ENCODE measurements at places on chromosomes 7 and 10.

DNA sequence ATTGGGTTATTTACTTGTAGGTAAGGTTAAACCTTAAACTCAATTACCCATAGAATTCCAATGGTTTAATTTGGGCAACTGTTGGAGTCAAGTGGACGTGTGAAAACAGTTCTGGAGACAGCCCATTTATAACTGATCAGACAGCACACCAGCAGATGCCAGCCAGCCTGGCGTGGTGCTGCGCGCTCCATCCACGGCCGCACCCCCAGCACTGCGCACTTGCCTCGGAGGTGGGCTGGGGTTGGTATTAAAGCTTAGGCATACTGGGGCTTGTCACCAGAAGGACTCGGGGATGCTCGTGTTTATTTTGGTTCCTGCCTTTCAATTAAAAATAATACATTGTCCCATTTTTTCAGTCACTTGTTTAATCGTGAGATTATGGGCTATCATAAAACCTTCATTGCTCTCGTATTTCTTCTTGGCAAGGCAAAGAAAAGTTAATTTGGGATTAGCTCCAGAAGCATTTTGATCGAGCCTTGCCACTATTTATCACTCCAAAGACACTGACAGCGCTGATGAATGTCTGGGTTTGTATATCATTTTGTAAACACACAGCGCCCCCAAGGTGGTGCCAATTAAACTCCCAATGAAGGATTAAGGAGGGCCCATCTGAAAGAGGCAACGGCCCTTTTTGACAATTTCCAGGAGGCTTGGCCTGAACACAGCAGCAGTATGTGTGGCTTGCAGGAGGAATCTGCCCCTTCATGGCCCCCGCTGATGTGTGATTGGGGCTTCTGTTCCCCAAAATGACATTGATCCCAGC, 204.5 kb upstream of the CXCL12 start:
- DNase-seq, result no peak

GRCh38 chr7:91375378-91375777, 111.1 kb downstream of the FZD1 start:
- no peak for DNase-seq

GRCh38 chr7:117067340-117067739, 114.0 kb downstream of the ST7 start:
- DNase-seq, result no peak

DNA sequence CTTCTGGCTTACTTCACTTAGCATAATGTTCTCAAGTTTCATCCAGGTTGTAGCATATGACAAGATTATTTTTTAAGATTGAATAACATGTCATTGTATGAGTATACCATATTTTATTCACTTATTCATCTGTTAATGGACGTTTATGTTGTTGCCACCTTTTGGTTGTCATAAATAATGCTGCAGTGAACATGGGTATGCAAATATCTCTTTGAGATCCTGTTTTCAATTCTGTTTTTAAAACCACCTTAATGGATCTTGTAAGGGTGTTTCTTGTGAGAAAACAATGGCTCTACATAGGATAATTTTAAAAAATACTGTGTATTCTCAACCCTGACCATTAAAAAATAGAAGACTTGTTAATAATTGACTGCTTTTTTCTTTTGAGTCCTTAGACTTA, 290.7 kb upstream of the TMEM229A start:
- DNase-seq, result no peak

All from NCI-H524 treated with DMSO at 0.1 percent for 48 hours (cell line).